ENCODE measurements at places on chromosomes 7 and 10. TPM values are rescaled to one million over a fixed set of nuclear protein-coding genes. Genes with fewer than 3 reads are reported as not detected.

DNA sequence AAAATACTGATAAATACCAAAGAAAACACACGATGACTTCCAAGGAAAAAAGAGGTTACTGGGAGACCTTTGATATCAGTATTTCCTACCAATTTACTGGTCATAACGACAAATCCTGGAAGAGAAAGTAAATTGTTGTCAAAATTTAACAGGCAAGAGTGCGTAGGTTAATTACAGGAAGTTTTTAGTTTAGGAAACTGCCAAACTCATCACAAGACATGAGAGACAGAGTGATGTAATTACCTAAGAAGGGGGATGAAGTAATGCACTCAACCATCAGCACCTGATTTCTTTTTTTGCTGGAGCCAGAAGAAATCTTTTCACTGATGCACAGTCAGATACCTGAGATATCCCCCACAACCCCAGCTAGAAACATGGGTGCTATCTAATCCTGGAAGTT is 16.8 kb downstream of the MACC1 start:
- H3K36me3 ChIP-seq = no peaks in the 10 kb centered on the region
- H3K4me1 ChIP-seq = no peaks in the 10 kb centered on the region
- H3K4me3 ChIP-seq = no peak overlapping the region

DNA sequence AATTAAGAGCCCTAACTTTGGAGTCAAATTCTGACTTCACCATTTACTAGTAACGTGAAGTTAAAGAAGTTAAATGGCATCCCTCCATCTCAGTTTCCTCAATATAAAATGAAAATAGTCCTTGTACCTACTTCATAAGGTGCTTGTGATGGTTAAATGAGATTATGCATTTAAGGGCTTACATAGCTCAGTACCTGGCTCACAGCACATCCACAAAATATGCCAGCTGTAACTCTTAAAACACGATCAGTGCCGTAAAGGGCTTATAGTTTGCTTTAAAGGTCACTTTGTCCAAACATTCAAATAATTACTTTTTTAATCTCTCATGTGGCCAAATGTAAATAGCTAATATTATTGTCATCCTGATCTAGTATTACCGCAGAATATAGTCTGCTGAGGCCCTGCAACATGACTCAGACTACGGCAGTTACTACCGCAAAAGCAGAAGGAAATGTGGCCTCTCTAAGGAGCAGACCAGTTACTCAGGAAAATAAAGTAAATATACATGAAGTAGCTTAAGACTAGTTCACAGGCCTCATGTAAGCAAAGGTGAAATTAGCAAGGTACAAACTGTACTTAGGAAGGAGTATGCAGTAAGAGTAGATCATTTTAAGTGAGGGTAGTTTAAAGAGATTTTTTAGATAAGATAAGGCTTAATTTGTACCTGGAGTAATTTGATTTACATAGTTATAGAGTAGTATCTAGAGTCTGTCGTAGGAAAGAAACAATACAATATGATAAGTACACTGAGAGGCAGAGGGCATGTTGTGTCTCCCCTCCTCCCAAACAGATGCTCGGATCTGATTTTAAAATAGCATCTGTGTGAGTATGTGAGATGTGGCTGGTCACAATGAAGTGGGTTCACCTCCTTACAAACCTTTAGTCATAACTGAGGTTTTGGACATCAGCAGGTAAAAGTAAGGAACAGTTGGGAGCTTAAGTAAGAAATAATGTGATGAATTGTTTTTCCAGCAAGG is 13.1 kb downstream of the CASP2 start:
- no peak for DNase-seq
- no peaks in the 10 kb centered on the region for H3K27me3 ChIP-seq
- peaks cover 42% of the 10 kb centered on the region for H3K36me3 ChIP-seq
- no peaks in the 10 kb centered on the region for H3K4me1 ChIP-seq
- no peak overlapping the region for H3K4me3 ChIP-seq
- H3K27ac ChIP-seq = no peak overlapping the region

DNA sequence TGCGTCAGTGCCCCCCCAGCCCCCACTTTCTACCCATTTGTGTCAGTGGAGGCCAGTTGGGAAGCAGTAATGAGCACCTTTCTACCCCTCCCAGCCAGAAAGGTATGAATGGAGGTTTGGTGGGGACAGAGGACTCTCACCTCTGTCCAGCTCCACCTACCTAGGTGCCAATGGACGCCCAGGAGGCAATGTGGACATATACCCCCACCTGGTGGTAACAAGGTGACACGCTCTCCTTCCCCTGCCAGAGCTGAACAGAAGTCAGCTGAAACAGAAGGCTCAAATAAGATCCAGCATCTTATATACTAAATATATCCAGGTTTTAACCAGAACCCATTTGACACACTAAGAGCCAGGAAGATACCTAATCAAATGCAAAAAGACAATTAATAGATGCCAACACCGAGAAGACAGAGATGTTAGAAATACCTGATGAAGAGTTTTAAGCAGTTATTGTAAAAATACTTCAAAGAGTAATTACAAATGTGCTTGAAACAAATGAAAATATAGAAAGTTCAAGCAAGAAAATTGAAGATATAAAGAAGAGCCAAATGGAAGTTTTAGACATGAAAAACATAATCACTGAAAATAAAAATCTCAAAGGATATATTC is 18.4 kb upstream of the SORCS3 start:
- H3K36me3 ChIP-seq = no peaks in the 10 kb centered on the region
- no peaks in the 10 kb centered on the region for H3K4me1 ChIP-seq
- no peak overlapping the region for H3K27ac ChIP-seq
- no peak overlapping the region for H3K4me3 ChIP-seq
- H3K27me3 ChIP-seq = no peaks in the 10 kb centered on the region
- no peak for DNase-seq

DNA sequence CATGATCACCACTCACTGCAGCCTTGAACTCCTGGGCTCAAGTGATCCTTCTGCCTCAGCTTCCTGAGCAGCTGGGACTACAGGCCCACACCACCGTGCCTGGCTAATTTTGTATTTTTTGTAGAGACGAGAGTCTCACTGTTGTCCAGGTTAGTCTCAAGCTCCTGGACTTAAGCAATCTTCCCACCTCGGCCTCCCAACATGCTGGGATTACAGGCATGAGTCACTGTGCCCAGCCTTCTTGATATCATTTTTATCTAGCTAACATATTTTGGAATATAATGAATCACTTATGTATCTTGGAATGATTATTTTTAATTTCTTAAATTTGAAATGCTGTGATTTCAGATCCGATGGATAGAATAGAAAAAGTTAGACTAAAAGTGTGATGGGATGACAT is 18.4 kb downstream of the ARL4A start:
- H3K36me3 ChIP-seq = no peaks in the 10 kb centered on the region
- H3K4me3 ChIP-seq = no peak overlapping the region
- H3K27ac ChIP-seq = no peak overlapping the region
- H3K27me3 ChIP-seq = no peaks in the 10 kb centered on the region
- DNase-seq = no peak

Gene RTKN2
- total RNA-seq = 12.0 TPM

All from spinal cord (tissue), 10 donors.